ENCODE measurements at places on chromosomes 5 and 9.

DNA sequence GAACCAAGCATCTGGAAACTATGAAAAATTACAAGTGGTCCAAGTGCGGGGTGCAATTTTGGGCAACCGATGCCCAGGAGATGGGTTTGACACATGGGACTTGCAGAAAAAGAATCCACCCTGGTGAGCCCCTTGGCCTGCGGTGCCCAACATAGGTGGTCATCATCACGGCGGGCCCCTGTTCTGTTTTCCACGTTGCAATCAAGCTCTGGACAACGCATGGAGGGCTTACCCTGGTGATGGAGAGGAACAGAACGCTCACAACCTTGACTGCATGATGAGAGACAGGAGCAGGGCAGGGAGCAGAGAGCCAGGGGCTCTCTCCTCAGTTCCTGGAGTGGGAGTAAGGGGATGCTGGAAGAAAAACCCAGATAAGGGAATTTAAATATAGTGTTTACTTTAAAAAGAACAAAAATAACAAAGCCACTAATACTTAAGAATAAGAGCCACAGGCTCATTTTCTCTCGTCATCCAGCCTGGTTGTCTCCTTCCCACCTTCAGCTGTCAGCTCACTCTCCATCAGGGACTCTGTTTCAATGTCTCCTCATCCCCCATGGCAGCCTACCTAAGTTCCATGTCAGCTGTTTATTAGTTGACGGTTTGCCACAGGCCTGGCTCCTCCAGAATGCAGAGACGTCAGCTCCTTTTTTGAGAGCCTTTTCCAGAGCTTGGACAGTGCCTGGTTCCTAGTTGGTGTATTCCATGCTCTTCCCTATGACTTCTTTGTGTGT lies 172.1 kb downstream of the GADD45G start:
- no peak for DNase-seq

GRCh38 chr5:103356350-103357091 lies 98.0 kb downstream of the MACIR start:
- no peak for DNase-seq

GRCh38 chr5:10481241-10481935 lies 39.7 kb downstream of the ROPN1L start:
- no peak for DNase-seq

GRCh38 chr5:54517174-54517511 lies 416 bp upstream of the SNX18 start:
- no peak for DNase-seq

DNA sequence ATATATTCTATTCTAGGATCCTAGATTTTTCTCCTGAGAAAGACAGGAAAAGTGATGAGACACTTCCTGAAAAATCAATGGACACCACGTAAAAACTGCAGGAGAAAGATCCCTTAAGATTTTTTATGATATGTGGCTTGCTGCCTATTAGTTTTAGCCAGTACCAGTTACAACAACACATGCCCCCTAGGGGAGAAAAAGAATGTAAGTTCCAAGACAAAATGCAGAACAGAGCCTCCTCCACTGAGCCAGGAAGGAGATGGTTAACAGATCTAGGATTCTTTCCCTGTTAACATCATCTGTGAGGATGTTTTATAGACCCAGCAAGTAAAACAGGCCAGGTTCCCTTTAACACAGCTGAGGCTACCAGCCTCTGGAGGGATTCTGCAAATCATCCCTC lies 574.7 kb downstream of the TLE4 start:
- no peak for DNase-seq

GRCh38 chr9:111013707-111014106 lies 24.6 kb downstream of the LPAR1 start:
- no peak for DNase-seq

DNA sequence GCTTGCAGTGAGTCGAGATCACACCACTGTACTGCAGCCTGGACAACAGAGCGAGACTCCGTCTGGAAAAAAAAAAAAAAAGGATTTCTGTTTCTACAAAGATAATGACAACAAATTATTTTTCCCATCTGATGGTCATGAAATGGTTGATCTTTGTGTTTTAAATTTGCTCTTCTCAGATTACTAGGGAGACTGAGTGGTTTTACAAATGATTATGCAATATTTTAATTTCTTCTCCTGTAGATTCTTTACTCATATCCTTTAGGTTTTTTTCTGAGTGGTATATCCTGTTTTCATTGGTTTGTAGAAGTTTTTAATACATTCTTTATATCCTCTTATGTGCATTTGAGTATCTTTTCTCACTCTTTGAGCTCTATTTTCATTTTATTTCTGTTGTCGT lies 20.6 kb upstream of the AUH start:
- DNase-seq: no peak

DNA sequence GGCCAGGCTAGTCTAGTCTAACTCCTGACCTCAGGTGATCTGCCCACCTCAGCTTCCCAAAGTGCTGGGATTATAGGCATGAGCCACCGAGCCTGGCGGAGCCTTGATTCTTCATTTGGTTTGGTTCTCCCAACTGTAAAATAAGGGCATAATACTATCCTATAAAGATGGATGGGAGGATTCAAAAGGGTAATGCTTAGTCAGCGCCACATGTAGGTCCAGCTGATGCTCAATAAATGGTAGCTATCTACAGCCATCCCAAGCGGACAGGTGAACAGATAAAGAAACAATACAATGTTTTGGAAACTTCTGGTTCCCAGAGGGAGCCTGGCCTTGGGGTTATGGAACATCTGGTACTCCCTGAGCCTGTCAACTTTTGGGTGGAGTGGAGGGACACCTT lies 13.6 kb upstream of the SET start:
- no peak for DNase-seq

- no peak for DNase-seq
These were observed 50.9 kb upstream of the DMRTA1 start for GRCh38 chr9:22395687-22396141.

- no peak for DNase-seq
These were observed 101.8 kb downstream of the ESM1 start for GRCh38 chr5:54883374-54884194.

GRCh38 chr9:133144142-133144903 lies 19.4 kb downstream of the GBGT1 start:
- DNase-seq: no peak

- no peak for DNase-seq
These were observed 73.2 kb downstream of the SNCAIP start for GRCh38 chr5:122385286-122385685.

DNA sequence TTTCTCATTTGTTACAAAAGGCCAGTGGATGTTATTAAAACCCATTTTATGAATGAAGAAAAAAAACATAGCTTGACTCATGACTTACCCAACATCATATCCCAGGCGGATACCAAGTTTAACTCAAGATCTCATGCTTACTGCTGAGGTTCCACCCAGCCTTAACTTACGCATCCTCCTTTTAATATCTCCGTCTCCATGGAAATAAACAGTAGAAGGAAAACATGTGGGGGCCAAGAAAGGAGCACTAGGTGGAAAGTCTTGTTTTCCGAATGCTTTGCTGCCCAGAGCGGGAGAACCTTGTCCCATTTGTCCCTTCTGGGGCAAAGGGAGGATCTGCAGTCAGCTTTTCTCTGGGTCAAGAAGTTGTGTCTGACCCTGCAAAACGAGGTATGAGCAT lies 44.1 kb downstream of the ANGPTL2 start:
- no peak for DNase-seq

DNA sequence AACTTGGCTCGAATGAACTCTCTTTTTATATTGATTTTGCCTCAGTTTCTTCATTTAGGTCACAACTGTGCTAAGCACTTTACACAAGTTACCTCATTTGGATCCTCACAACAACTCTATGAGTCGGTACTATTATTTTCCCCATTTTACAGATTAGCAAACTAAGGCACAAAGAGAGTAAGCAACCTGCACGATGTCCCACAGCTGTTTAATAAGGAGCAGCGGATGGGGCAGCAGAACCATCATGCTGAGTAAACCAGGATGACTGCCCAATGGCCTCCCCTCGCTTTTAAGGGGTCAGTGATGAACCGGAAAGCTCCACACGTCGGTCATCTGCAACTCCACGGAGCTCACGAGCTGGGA lies 607 bp downstream of the PRELID2 start:
- no peak for DNase-seq

DNA sequence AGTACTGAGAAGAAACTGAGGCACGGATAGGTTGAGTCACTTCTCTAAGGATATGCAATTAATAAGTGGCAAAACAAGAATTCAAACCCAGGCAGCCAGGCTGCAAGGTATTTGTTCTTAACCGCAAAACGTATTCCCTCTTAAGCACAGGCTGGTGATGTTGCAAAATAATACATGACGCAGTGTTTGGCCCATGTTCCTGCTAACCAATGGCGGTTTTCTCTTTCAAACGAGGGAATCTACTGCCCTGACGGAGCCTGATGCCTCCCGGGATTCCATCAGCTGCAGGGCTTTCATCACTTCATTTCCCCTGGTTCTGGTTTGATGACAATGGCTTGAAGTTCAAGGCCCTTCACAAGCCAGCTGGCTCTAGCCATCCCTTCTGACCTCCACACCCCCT lies 154.8 kb downstream of the SLIT3 start:
- DNase-seq: no peak

DNA sequence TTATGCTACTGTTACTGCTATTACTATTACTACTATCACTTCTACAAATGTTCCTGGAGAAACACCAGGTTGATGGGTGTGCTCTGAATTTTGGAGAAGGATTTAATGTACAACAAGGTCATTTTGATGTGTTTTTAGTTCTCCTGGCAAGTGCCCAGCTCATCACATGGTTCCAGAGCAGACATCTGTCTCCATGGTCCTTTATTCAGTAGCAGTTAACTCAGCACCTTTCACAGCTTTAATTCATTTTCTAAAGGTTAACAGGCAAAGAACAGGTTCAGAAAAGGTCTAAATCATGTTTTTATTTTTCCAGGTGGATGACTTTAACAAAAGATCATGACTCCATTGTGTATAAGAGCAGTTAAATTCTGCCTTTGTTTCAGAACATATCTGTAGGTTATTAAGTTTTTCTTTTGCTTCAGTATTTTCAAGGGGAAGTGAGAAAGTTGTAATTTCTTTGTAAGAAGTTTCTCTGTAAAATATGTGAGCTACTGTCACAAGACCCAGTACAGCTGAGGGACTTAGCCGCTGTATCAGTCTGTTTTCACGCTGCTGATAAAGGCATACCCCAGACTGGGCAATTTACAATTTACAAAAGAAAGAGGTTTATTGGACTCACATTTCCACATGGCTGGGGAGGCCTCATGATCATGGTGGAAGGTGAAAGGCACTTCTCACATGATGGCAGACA lies 41.9 kb downstream of the MTRR start:
- no peak for DNase-seq

- no peak for DNase-seq
These were observed 132.4 kb downstream of the EFNA5 start for GRCh38 chr5:107538331-107538730.

DNA sequence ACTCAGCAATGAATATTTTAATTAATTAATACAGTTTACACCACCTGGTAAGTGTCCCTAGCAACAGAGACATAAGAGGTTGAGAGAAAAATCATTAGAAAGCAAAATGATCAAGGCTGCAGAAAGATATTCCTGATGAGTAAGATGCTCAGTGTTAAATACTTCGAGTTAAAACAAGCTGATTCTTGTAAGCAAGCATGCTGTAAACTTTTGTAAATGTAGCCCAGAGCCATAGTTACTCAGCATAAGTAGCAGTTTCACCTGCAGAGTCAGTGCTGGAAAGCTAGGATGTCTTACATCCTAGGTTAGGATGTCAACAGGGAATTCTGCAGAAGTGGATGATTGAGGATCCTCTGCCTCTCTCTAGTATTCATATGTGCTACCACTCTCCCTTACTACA lies 4.2 kb downstream of the PRKACG start:
- no peak for DNase-seq

- DNase-seq: no peak
These were observed 91.3 kb downstream of the MAT2B start for GRCh38 chr5:163596608-163597315.

DNA sequence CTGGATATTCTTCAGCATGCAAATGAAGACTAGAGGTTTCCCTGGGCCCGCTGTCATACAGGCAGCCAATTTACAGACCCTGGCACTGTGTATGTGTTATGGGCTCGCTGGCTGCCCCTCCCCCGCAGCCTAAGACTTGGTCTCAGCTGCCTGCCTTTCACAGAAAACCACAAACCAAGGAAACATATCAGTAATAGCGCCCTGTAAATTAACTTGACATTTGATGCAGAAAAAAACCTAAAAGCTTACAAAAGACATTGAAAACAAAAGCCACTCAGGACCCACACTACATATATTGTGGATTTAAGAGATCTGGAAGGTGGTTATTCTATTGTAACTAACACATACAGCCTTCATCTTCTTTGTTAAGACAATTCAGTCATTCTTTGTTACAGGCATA lies 287.0 kb upstream of the TMEM161B start:
- no peak for DNase-seq

- DNase-seq: no peak
These were observed 42.6 kb downstream of the PRDM6 start for GRCh38 chr5:123131551-123132204.

DNA sequence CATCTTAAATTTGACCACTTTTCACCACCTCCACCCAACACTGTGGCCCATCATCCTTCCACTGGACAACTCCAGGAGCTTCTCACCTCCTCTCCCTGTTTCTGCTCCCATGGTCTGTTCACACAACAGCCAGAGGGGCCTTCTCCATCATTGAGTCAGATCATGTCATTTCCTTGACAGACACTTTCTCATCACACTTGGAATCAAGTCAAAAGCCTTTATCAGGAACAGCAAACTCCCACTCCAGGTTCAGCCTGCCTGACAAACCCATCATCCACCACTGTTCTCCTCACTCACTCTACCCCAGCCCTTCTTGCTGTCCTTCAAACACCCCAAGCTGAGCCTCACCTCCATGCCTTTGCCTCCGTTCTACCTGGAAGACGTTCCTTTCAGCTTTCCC lies 78.4 kb upstream of the ADRA1B start:
- no peak for DNase-seq

DNA sequence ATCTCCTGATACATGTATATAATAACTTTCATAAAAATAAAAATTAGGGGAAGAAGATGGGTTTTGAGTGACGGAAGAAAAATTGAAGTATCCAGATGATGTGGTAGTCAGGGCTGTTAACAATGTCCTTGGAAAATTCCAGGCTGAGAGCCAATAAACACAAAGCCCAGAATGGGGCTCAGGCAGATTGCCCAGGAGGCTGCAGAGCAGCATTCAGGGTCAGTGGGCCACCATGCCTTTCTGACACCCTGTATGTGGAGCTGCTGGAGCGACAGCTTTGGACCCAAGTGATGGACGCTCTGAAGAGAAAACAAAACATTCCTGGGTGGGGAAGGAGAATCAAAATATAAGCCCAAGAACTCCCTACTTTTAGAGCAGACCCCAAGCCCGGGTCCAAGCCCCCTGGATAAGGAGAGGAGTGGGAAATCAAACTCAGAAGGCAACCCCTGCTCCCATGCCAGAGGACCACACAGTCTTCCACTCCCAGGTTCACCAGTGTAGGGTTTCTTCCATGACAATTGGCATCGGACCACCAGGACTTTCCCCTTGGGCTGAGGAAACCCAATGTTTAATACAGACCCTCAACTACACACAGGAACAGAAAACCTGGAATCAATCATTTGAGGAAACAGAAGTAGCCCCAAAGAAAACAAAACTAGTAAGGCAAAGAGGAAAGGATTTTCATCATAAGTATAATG lies 45.7 kb upstream of the SPATA31C2 start:
- no peak for DNase-seq

Measured in kidney epithelial cell (primary cell).